Progenitor cell of endocrine pancreas (in vitro differentiated cells): ENCODE measurements at places on chromosomes 4 and X. TPM values are rescaled to one million over a fixed set of nuclear protein-coding genes. Genes with fewer than 3 reads are reported as not detected.

PRDM8 gene
- 0.31 and 0.38 TPM in 2 replicates for total RNA-seq

DAPP1 gene
- 0.12 TPM in 1 of 2 replicates, not detected in the other for total RNA-seq

DNA sequence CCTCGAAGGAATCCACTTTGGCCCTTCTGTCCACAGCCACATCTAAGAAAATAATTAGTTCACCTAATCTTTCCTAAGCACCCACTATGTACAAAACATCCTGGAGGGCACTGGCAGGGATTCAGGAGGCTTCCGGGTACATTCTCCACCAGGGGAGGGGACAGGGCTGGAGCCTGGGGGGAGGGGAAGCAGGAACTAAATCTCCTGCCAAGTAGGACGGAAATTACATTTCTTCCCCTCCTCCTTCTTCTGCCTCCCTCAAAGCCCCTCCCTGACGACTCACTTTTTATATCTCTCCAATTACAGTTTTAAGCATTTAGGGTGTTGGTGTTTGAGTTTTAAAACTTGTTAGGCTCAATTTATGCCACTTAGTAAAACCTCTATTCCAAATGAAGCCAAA lies 203.1 kb downstream of the BCOR start:
- DNase-seq = no peak

GRCh38 chrX:23820235-23820782 lies 37.3 kb downstream of the SAT1 start:
- no peak for DNase-seq
